ENCODE measurements at places on chromosomes 12 and 14. TPM values are rescaled to one million over a fixed set of nuclear protein-coding genes. Genes with fewer than 3 reads are reported as not detected.

TBX3 gene
- 1.9 TPM for total RNA-seq

FOXG1 gene
- 80.4 TPM for total RNA-seq

TAS2R30 gene
- total RNA-seq = 55.7 TPM

MMP17 gene
- 64.5 TPM for total RNA-seq

RPGRIP1 gene
- total RNA-seq = 0.94 TPM

OR4E2 gene
- not detected for total RNA-seq

C12orf54 gene
- not detected for total RNA-seq

ZNF839 gene
- 12.2 TPM for total RNA-seq

HOXC13 gene
- total RNA-seq = not detected

KCNA1 gene
- total RNA-seq = 3.1 TPM

EPYC gene
- not detected for total RNA-seq

LRRC43 gene
- total RNA-seq = not detected

OTX2 gene
- 0.31 TPM for total RNA-seq

IPO8 gene
- 58.2 TPM for total RNA-seq

KRT78 gene
- total RNA-seq = not detected

LTBR gene
- total RNA-seq = 1.6 TPM

VWF gene
- 17.5 TPM for total RNA-seq
